SW480 (cell line): ENCODE measurements at places on chromosomes 5 and 9.

DNA sequence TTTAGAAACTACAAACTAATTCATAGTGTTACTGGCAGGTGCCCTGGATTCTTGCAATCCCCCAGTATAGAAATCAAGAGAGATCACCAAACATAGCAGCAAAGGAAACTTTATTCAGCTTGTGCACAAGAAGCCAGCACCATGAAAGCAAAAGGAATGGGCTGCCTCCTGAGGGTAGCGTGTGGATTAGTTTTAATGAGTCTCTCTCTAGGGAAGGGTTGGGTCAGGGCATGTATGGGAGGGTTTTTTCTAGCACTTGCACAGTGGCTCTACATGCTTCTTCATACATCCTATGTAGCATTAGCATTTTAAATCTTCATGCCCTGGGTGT is 38.4 kb downstream of the LYRM7 start:
- no peak for DNase-seq

- DNase-seq = peak; percentile 39
Measured at GRCh38 chr9:113343732-113344231, 3.7 kb upstream of the WDR31 start.

DNA sequence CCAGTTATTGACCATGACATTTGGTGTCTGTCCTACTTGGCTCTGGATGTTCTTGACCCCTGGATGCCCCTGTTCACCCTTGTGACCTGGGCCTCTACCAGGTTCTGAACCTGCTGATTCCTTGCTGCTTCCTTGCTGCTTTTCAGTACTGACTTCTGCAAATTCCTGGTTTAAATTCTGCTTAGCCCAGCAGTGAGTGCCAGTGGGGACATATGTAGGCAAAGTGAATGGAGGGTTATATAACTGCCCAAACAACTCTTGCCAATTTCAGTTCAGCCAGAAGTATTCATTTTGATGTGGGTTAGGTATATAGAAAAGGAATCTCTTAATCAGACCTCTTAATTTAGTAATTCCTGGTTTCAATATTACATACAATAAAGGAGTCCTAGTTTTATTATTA is 220.6 kb downstream of the TAF11L14 start:
- DNase-seq = no peak

- DNase-seq = no peak
Measured at GRCh38 chr9:127570533-127571111, 41.5 kb upstream of the STXBP1 start.

GRCh38 chr5:124932791-124933600 is 186.6 kb upstream of the ZNF608 start:
- no peak for DNase-seq
